ENCODE measurements at places on chromosomes 16 and 17.

GRCh38 chr17:17380145-17380925, 77.2 kb downstream of the NT5M start:
- no peak for DNase-seq

DNA sequence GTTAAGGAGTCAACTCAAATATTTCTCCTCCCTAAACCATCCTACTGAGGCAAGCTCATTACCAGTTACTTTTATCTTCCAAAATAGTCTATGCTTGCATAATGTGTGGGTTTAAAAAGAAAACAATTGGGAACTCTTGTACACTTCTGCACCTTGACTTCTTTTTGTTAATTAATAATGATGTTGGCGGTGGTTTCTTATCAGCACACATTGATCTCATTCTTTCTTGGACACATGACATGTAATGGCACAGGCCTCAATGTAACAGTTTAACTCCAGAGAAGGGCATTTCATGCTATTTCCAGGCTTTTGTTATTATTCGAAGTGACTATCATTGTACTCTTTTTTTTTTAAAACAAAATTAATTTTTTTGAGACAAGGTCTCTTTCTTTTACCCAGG, 7.8 kb downstream of the PLCG2 start:
- no peak for DNase-seq

GRCh38 chr16:84884596-84885341, 65.0 kb downstream of the CRISPLD2 start:
- DNase-seq, result no peak

DNA sequence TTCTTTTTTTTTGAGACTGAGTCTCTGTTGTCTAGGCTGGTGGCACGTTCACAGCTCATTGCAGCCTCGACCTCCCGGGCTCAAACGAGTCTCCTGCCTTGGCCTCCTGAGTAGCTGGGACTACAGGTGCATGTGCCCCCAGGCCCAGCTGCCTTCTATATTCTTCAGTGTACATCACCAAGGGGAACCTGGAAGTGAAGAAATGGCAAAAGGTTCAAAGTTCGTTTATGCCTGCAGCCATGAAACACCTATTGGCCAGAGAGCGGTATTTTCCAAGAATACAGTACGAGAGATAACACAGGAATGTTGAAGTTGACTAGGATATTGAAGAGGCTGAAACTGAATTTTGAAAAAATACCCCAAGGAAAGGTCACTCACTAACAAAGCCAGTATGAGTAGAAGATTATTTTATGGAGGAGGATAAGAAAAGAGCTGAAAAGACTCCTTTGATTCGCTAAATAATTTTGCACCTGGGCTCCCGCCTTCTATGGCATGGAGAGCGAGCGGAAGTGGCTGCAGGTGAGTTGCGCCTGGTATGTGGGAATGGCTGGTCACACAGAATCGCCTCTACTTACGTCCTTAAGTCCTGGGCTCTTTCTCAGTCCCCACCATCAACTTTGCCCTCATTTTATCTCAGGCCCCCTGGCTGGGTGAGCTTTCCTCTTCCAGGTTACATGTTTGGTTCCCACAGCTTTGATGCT, 9.8 kb downstream of the ST6GALNAC1 start:
- no peak for DNase-seq

DNA sequence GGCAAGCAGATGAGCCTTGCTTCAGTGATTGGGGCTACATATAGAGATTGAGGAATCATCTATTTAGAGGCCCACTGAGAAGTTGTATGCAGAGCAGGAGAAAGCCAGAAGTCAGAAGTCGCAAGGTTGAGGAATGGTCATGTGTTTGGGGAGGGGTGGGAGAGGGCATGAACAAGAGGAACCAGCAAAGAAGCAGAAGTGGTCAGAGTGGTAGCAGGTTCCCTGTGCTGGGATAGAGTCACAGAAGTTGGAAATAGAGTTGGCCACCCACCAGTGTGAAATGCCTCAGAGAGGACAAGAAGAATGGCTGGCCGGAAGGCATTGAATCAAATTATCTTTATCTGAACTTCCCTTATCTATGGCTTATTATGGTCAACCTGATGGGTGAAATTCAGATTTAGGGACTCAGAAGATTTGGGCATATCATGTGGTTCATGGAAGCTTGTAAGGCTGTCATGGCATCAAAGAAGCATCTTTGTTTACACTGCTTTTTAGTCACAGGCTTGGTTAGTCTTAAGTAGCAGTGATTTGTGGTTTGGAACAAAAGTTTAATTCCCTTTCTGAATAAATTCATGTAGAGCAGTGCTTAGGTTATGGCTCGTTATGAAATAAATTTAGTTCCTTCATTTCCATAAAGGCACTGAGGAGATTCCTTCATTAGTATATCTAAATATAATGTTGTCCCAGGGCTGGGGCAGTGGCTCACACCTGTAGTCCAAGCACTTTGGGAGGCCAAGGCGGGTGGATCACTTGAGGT, 19.7 kb downstream of the MAP3K3 start:
- DNase-seq, result no peak

DNA sequence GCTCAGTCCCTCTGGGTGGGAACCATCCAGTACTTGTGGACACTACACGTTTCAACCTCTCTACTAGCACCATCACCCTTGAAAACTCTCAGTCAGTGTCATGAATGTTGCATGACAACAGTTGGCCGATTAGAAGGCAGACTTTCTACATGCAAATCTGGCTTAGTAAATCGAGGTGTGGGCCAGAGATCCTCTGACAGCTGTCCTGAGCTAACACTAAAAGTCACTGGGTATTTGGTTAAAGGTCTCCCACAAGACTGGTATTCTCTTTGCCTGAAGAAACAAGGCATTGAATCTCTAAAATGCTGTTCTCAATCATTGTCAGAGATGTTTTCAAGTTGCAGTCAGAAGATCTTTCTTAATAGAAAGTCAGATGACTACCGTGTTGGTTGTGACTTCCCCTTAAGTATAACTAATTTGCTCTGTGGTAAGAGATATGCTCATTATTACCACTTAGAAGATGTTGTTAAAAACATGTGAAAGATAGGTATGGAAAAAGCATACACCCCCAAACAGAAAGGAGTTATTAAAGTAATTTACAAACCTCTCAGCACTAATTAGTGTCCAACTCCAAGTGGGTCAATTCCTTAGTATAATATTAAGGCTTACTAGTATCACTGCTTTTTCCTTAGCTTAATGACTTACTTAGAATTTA, 62.3 kb downstream of the WNT3 start:
- no peak for DNase-seq

- no peak for DNase-seq
Measured at GRCh38 chr17:48841395-48841831, 10.6 kb downstream of the CALCOCO2 start.

GRCh38 chr17:78535273-78536197, 41.7 kb downstream of the DNAH17 start:
- DNase-seq, result no peak

DNA sequence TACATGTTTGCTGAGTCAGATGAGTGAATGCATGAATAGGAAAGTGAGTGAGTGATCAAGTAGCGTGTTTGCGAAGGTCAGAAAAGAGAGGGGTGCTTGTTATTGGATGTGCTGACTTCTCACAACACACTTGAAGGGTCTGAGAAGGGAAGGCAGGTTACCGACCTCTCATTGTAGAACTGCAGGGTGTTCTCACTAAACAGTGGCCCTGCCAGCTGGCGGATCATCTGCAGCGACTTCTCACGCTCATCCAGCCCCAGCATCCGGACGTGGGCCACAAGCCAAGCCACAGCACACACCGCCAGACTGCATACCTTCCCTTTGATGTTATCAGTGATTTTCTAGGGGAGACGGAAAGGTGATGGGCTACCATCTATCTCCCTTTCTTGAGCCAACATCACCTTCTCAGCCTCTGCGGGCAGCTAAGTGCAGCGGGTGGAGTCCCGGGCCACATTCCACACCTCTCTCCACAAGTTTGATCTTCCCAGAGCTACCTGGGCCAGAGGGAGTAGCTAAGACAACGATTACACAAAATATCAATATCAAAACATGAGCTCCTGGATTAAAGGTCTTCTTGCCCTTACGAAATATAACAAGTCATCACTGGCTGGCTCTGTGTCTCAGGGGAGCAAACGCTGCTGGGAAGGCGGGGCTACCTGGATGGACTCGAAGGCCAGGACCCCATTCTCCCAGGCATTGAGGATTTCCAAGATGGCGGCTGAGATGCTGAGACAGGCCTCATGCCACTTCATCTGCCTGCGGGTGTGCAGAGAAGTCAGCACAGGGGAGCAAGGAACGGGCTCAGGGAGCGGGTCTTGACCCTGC, 11.0 kb downstream of the CSF3 start:
- peak; percentile 22 for DNase-seq

GRCh38 chr16:75244844-75245758, 6.3 kb downstream of the BCAR1 start:
- DNase-seq, result no peak

DNA sequence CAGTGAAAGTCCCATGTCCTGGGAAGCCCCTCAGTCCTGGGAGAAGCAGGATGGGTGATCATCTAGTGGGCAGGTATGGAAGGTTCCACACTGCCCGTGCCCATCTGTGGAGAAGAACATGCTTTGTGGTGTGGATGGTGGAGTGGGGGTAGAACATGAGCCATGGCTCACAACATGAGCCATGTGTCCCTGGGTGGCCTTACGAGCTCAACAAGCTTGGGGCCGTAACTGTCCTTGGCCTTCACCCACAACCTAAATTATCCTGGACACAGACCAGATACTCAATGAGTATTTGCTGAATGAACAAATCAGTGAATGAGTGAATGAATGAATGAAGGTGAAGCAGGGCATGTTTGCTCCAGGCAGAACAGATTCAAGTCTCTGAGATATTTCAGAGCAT, 13.5 kb downstream of the SOX8 start:
- DNase-seq, result no peak

GRCh38 chr17:46190763-46191162, 2.5 kb downstream of the KANSL1 start:
- DNase-seq, result no peak

DNA sequence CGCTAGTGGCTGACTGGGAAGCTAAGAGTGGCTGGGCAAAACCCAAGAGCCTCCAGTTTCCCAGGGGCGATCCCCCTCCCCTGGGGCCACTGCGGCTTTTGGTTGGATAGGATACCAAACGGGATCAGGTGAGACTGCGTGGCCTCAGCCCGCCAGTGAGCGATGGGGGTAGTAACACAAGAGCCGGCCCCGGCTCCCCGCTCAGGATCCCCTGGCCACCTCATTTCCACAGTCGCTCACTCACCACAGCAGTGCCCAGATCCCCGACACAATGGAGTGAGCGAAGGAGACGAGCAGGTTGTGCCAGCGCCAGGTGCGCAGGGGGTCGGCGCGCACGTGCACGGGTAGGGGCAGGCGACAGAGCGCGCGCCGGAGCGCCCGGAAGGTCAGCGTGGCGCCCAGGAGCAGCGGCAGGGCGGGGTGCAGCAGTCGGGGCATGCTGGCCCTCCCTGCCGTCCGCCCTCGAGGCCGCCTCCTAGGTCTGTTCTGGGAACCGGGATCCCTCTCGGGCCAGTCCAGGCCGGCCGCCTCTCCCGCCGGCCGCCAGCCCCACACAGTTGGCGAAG, 290 bp downstream of the TLCD1 start:
- no peak for DNase-seq

DNA sequence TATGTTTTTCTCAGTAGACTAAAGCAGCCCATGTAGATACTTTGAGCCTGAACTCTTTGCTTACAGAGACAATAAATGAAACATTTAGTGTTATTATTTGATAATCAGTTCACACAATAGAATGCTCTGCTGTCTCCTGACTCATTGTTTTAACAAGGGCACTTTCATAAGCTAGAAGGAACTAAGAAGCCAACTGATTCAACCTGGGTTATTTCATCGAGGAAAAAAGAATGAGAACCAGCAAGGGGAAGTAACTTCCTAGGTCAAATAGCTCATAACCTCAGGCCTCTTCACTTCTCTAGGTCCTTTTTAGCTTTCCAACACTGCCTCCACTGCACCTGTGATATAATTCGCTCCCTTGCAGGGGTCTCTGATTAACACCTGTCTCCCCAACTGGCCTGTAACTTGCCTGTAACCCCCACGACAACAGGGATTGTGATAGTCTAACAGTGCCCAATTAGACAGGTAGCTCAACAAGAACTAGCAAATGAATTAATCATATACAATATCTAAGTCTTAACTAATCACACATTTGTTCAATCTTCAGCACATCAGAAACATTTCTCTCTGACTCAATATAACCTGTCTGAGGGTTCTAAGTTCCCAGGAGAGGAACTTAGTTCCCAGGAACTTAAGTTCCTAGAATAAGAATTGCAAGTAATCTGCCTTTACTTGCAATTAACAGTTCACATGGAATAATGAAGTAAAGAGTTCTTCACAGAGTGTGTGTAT, 34.8 kb downstream of the RFFL start:
- DNase-seq, result no peak

DNA sequence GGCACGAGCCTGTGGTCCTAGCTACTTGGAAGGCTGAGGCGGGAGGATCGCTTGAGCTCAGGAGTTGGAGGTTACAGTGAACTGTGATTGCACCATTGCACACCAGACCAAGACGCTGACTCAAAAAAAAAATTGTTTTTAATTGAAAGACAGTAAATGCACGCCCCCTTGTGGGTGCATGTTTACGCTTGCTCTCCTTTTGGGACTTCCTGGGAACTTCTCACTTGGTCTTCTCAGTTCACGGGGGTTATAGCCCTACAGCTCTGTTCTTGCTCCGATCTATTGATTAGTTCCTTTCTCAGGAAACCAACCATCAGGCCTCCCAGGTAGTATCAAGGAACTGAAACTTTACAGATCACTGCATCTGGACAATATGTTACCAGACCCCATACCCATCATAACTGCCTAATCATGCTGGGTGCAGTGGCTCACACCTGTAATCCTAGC, 14.2 kb upstream of the RIPOR1 start:
- peak; percentile 71 for DNase-seq

- no peak for DNase-seq
Measured at GRCh38 chr17:83152745-83153611, 73.6 kb downstream of the METRNL start.

DNA sequence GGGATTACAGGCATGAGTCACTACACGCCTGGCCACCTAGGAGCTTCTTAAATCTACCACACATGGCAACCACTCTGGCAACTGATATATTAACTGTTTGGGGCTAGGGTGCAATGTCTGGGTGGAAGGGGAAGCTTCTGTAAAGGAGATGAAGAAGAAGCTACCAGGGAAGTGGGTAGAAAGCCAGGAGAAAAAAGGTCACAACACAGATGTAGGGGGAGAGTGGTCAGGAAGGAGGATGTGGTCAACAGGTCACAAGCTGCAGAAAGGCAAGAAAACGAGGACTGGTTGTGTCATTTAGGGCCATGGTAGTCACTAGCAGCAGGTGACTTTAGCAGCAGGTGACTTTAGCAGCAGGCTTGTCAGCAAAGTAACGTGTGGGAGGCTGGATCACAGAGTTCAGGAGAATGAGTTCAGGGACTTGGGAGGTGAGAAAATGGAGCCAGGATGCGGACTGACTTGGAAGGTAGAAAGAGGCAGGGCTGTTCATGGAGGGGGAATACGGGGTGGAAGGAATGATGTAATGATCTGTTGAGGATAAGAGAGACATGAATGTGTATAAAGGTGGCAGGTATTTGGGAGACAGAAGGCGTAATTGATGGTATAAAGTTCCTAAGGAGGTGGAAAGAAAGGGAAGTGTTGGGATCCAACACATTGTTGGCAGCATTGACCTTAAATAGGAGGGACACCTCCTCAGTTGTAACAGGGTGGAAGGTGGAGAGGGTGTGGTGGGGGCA, 16.3 kb upstream of the WFIKKN2 start:
- DNase-seq, result no peak

GRCh38 chr17:49882434-49882833, 34.6 kb upstream of the TAC4 start:
- no peak for DNase-seq

All from T follicular helper cell (primary cell).